Stimulated activated CD4-positive, alpha-beta T cell treated with anti-CD3 and anti-CD28 coated beads, Interleukin-4, amount 100 ng/mL, for 4 hours (primary cell): ENCODE measurements at places on chromosomes 3 and 15.

- no peak for DNase-seq
Observed at GRCh38 chr15:67358812-67359211, 104.2 kb downstream of the IQCH start.

GRCh38 chr15:25410649-25411048, 28.2 kb downstream of the UBE3A start:
- no peak for DNase-seq

- no peak for DNase-seq
Observed at GRCh38 chr15:72288796-72289596, 16.6 kb upstream of the PARP6 start.

GRCh38 chr15:59313641-59314332, 58.9 kb downstream of the MYO1E start:
- no peak for DNase-seq

DNA sequence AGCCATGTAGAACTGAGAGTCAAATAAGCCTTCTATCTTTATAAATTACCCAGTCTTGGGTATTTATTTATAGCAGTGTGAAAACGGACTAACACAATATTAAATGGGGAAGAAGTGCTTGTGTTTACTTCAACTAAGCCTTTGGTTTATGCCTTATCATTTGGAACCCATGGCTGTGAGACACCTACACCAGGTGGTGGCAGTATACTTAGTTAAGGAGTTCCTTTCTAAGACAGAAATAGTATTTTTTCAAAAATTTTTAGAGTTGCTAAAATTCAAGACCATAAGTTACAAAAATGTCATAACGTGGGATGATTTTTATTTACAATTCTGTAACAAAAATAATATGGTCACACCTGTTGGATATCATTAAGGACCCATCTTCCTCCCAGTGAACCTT, 354.5 kb upstream of the SOX14 start:
- DNase-seq: no peak

- no peak for DNase-seq
Observed at GRCh38 chr3:174232658-174233429, 626.3 kb upstream of the NAALADL2 start.

DNA sequence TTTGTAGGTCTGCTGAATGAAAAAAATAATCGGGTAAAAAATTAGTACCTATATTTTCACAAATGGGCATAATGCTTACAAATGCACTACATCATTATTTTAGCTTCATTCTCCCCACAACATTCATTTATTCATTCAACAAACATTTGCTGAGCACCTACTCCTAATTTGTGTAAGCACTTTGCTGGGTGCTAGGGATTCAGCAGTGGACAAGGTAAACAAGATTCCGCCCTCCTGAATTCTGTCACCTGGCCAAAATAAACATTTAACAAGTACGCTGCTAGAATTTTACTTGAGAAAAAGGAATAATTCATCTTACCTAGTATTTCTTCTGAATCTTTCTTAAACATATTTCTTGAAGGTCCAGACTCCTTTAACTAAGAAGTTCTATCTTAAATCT, 72.1 kb downstream of the TIGIT start:
- no peak for DNase-seq
